ENCODE measurements at places on chromosomes 12 and 14. TPM values are rescaled to one million over a fixed set of nuclear protein-coding genes. Genes with fewer than 3 reads are reported as not detected.

KLHL33 gene
- total RNA-seq = not detected

MUCL1 gene
- not detected for total RNA-seq

POU6F1 gene
- total RNA-seq = 7.9 TPM

ASIC1 gene
- not detected for total RNA-seq

DNA sequence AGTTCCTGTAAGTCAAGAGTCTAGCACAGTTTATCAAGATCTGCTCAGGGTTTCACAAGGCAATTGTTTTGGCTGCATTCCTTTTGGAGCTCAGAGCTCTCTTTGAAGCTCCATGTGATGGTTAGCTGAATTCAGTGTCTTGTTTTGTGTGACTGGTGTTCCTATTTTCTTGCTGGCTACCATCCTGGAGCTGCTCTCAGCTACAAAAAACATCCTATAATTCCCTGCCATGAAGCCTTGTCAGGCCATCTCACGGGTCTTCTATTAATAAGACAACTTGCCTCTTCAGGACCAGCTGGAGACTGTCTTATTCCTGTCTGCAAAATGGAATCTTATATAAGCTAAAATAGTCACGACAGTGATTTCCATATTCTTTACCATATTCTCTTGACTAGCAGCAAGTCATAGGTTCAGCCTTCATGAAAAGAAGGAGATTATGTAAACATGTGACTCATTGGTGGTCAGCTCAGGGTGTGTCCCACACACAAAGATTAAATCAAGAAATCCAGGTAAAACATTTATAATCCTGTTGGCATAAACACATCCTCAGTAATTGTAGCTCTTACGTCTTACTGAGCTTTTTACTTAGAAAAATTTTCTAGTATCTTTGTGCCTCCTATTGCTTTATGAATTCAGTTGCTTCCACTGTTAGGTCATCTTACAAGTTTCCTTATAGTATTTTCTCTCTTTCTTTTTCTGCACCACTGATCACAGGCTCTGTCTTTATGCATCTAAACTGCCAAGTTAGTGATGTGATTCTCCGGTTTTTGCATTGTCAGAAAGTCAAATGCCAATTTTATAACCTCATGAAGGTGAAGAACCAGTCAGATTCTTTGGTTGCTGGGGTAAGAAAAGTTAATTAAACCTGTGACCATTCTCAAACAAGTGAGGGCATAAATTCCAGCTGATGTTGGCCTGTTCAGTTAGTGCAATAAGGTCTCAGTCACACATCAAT lies 378.5 kb upstream of the MGAT4C start:
- no peak for DNase-seq

GRCh38 chr12:66118240-66118891 lies 12.2 kb downstream of the LLPH start:
- no peak for DNase-seq

- no peak for DNase-seq
Measured at GRCh38 chr12:106736051-106736957, 38.2 kb upstream of the RIC8B start.

- no peak for DNase-seq
Measured at GRCh38 chr12:59079002-59079401, 158.7 kb upstream of the LRIG3 start.

DNA sequence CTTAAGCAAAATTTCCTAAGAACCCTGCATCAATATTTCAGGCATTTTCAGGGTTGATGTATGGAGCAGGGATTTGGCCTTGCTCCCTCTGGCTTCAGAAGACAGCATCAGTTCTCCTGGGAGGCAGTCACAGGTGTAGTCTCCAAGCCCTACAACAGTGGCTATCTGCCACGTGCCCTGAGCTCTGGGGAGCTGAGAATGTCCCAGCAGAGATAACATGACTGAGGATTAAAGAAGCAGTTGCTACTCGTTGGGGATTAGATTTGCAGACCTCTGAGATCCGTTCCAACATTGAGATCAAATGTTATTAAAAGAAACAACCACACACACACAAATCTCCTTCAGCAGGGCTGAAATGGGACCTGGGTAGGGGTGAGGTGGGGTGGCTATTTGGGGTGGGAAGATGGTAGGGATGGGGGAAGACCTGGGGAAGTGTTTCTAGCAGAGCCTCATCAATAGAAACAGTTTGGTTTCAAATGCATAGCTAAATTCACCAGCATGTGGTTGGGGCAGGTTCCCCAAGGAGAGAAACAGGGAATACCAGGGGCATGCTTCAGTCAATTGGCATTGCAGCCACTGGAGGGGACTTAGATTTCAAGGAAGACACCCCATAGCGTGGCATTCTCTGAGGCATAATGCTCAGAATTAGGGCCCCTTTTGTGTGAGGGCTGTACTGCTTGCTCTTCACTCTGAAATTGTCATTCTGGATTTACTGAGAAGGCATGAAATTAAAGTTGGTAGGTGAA lies 15.2 kb upstream of the FAM234B start:
- no peak for DNase-seq

- DNase-seq = no peak
Measured at GRCh38 chr12:2322554-2323120, 269.9 kb downstream of the CACNA1C start.

GRCh38 chr12:57208631-57209282 lies 7.8 kb upstream of the NXPH4 start:
- DNase-seq = no peak

DNA sequence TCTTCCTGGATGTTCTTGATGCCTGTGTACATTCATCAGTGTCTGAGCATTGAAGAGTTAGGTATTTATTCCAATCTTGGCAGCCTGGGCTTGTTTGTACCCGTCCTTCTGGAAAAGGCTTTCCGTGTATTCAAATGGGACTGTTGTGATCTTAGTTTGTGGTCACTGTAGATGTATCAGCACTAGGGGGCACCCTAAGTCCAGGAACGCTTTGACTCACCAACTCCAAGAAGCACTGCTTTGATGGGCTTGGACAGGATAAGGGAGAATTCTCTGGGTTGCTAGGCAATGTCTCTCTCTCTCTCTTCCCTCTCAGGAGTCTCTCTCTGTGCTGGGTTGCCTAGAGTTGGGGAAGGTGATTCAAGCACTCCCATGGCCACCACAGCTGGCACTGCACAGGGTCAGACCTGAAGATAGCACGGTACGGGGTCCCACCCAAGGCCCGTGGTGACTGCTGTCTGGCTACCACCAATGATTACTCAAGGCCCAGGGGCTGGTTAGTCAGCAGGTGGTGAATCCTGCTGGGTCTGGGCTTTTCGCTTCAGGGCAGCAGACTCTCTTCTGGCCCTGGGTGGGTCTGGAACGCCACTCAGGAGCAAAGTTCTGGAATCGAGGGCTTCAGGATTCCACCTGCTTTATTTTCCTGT lies 211.1 kb upstream of the RGS6 start:
- no peak for DNase-seq

- DNase-seq = no peak
Measured at GRCh38 chr12:84994426-84994825, 41.7 kb downstream of the TSPAN19 start.

All from Peyer's patch (tissue), 4 donors.